ENCODE measurements at places on chromosomes 1 and 21.
A peak's percentile ranks its signal among the peaks of the same experiment; 100 is the strongest.

GRCh38 chr1:117500584-117500983 is 105.3 kb upstream of the TENT5C start:
- DNase-seq, result no peak

- no peak for DNase-seq
Observed at GRCh38 chr1:209406168-209406567, 177.3 kb upstream of the CAMK1G start.

GRCh38 chr1:176032040-176032645 is 174.9 kb downstream of the COP1 start:
- DNase-seq, result no peak

DNA sequence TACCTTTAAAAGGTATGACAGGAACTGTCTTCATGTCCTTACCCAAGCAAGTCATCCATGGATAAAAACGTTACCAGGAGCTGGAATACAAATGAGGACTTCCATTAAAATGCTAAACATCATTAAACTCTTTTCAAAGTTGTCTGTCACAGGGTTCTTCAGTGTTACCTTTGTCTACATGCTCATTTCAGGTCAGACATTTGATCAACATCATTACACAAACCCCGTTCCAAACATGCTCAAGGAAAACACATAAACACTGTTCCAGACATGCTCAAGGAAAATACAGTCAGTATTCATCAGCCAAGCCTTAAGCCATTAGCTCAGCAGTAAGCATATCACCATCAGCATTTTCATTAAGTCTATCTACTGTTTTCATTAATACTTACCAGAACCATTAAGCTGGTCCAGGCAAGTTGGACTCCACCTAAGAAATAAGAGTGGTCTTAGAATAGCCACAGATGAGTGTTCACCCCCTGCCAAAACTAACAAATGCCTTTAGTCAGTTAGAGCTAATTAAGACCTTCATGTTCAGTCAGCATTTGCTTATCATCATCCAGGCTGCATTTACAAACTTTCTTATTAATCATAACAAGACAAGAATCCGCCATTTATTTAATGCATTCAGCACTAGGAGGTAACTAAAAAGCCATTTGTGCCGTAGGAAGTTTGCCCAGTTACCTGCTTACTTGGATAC is 2.2 kb downstream of the GAS5 start:
- no peak for DNase-seq

- peak; percentile 38 for DNase-seq
Observed at GRCh38 chr1:91742848-91743292, 143.1 kb downstream of the TGFBR3 start.

DNA sequence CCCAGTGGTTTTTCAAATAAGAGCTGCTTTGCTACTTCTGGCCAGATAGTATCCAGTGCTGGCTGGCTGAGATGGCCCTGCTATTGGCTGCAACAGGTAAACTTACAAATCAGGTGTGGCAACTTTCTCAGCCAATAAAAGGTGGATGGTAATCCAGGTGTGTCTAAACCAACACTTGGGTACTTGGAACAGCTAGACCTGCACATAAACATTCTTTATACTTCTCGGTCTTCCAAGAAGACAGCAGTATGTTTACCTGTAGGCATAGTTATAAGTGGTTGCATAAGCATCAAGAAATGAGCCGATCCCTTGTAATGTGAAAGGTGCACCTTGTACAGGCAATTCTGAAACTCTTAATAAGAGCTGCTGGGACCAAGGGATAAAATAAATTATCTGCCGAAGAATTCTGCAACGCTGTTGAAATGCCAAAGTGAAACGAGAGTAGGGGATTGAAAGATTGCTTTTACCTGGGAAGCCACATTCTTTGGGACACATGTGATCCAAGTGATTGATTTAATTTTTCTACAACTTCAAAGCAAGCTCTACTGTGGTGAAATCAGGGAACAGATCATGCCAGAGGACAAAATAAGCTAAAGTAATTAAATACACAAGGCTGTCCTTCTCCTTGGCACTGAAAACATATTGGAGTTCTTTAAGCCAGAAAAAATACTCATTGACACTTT is at the start of gene CLDN8:
Gene CLDN8 (minus strand): TSS at position 57 of the 683 bp plus-strand sequence. CDS start 172 bp downstream, outside the sequence.
- no peak for DNase-seq

DNA sequence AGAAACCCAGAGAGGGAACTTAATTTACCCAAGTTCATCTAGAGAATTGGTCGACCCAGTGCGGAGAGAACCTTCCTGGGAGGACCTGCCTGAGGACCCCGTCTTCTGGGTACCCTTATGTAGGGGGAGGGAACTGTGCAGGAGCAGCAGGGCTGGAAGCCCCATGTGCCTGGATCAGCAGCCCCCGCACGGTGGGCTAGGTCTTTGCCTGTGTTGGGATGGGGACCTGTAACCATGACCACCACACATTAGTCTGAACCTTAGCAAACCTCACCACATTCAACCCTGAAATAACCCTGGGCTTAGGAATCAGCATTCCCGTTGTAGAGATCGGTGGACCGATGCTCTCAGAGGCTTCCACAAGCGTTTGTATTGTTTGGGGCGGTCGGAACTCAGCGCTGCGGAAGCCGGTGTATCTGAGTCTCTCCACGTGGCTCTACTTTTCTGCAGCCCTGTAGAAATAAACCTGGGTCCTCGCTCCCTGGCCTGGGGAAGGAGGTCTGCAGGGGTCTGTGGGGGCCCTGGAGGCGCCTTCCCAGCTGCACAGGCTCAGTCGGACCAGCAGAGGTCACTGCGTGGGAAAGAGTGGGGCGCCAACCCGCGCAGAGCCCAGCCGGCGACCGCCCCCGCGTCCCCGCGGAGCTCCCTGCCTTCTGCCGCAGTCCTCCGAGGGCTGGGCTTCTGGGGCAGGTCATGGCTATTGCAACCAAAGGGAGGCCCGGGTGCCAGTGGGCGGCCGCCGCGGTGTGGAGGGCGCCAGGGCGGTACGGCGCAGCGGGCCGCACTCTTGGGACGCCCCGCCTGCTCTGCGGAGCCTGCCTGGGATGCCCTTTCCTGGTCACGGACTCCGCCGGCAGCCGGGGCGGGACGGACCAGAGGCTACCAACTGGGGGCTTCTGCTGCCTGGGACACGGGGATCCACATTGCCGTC is 36.2 kb upstream of the KCNA10 start:
- DNase-seq, result peak; percentile 6

DNA sequence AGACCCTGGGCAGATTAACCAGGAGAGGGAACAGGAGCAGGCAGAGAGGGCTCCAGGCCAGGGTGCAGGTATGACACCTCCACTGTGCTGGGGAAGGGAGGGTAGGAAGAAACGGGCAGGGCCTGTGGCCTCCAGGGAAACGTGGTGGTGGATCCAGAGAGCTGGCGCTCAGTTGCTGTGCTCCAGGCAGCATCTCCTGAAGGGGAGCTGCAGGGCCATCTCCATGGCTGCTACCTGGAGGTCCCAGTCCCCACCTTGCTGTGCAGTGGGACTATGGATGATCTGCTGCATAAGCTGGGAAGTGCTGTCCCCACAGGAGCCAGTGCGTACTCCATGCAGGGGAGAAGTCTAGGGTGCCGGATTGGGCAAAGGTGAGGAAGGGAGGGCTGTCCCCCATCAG is 125.9 kb upstream of the RUNX3 start:
- DNase-seq, result no peak

DNA sequence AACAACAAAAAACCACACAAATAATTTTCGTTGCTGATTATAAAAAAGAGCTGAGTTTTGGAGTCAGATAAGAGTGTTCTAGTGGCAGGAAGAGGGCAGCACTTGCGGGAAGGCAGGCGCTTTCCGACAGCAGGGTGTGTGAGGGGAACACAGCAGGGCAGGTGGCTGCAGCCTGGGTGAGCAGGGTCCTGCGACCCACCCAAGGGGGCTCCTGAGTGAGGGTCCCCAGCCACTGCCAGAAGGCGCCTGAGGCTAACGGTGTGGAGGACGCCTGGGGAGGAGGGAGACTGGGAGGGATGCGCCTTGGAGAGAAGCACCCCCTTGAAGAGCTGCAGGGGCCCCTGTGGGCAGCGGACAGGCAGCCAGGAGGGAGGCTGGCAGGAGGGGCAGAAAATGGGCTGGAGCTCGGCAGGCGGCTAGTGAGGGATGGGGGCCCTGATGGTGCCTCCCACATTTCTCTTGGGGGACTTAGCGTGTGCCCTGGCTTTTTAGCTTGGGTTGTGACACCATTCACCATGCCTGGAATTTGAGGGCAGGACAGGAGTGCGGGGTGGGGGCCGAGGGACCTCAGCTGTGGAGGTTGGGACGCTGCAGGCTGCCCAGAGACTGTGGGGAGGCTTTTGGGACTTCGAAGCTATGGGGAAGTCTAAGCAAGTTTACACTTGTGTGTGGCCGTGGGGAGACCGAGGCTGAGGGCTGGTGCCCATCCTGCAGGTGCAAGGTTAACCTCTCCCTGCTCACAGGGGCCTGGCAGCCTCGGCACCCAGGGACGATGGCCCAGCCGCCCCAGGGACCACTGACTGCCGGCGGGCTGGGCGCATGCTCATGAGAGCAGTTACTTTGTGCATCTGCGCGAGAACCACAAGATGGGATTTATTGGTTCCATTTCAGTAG is 111.4 kb downstream of the SIK1 start:
- DNase-seq, result no peak

GRCh38 chr1:108011295-108011694 is 46.3 kb upstream of the VAV3 start:
- no peak for DNase-seq

DNA sequence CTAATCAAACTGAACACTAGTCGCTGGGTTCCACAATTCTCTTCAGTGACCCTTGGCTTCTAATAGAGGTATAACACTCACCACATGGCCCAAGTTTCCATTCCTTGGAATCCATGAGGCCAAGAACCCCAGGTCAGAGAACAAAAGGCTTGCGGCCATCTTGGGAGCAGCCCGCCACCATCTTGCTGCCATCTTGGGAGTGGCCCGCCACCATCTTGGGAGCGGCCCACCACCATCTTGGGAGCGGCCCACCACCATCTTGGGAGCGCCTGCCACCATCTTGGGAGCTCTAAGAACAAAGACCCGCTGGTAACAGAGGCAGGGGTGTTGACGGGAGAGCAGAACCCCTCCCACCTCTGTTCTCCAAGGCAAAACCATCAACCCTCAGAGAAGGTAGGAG is 493.4 kb downstream of the MATN1 start:
- DNase-seq, result no peak

- DNase-seq, result peak; percentile 30
Observed at GRCh38 chr1:206687915-206688442, 3.3 kb downstream of the MAPKAPK2 start.

- no peak for DNase-seq
Observed at GRCh38 chr1:169117014-169117413, 10.5 kb downstream of the ATP1B1 start.

DNA sequence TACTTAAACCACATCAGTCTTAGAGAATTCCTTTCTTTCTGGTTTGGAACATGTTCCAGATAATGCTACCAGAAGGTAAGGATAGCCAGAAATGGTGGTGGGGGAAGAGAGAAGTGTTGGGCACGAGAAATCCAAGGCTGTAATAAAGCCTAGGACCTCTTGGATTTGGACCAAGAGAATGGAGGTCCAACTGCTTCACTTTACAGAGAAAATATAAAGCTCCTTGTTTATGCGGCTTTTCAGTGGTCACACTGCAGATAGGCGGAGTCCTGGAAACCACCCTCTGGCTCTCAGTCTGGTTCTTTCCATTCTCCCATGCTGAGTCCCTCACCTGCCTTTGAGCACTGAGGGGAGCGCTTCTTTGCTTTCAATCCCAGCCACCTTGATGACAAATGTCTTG is 87.8 kb downstream of the ADCY10 start:
- no peak for DNase-seq

- no peak for DNase-seq
Observed at GRCh38 chr1:59556802-59557548, 257.8 kb upstream of the HOOK1 start.

- DNase-seq, result no peak
Observed at GRCh38 chr1:152218762-152219436, 5.1 kb downstream of the HRNR start.

DNA sequence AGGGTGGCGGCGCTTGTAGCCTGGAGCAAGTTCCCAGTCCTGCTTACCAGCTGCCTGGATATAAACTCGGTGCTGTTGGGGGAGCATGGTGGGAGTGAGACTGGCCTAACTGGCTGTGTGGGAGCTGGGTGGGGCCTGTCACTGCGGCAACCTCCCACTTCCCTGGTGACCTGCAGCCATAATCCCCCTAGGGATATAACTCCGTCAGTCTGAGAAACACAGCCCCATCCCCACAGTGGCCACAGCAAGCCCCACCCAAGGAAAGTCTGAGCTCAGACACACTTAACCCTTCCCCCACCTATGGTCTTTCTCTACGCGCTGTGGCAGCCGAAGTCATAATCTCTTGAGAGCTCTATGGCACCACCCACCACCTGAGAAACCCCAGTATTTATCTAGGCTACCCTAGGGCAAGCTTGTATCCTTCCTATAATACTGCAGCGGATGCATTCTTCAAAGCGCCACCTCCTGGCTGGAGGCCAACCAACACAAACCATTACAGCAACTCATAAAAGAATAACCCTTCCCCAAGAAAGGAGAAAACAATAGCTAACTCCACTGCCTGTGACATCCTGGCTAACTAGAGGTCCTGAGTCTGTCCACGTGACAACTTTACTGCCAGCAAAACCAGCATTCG is 57.4 kb downstream of the ZNF648 start:
- DNase-seq, result no peak

DNA sequence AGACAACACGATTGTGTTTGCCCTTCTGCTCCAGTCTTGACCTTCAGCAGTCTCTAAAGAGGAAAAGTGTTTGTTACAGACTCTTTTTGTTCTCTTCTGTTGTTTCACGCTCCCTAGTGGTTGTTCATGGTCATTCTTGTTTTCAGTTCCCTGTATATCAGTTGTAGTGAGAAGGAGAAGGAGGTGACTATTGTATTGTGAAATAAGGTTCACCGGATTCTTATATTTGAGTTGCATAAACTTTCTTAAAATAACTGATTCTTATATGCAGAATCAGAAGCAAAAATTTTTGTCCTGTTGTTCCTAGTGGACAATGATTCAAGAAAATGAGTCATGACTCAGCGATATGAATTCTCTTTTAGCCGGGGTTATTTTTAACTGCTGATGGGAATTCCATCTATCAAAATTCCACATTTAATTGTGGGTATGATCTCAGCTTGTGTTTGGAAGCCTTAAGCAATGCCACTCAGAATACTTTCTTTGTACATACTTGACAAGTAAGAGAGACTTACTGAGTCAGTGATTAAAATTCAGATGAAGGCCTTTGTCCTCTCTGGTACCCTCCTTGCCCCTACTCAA is 152.2 kb downstream of the CLEC20A start:
- peak; percentile 92 for DNase-seq

DNA sequence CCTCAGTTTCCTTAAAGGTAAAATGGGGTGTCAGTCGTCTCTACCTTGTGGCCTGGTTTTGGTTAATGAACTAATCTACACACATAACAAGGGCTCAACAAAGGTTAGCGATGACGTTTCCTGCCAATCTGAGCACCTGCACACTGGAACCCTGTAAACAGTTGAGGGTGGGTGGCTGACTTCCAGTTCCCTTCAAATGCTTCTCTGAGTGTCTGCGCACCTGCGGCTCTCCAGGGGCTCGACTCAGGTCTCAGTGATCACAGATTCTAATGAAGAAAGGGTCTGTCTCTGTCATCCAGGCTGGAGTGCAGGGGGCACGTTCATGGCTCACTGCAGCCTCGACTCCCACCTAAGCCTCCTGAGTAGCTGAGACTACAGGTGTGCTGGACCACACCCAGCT is 3.3 kb upstream of the AGPAT3 start:
- no peak for DNase-seq

GRCh38 chr1:151898519-151898991 is 10.8 kb downstream of the THEM4 start:
- no peak for DNase-seq

Measured in fibroblast of gingiva (primary cell).